ENCODE measurements at places on chromosomes 1 and 21. TPM values are rescaled to one million over a fixed set of nuclear protein-coding genes. Genes with fewer than 3 reads are reported as not detected.

The AXDND1 gene
- 0.30 TPM for polyA plus RNA-seq

The IL23R gene
- not detected for polyA plus RNA-seq

The DNAI4 gene
- polyA plus RNA-seq = 1.3 TPM

The ATAD3C gene
- not detected for polyA plus RNA-seq

The KRTAP19-1 gene
- polyA plus RNA-seq = not detected

The C1orf52 gene
- polyA plus RNA-seq = 14.8 TPM

The TMOD4 gene
- 0.29 TPM for polyA plus RNA-seq

The HCRTR1 gene
- polyA plus RNA-seq = not detected

DNA sequence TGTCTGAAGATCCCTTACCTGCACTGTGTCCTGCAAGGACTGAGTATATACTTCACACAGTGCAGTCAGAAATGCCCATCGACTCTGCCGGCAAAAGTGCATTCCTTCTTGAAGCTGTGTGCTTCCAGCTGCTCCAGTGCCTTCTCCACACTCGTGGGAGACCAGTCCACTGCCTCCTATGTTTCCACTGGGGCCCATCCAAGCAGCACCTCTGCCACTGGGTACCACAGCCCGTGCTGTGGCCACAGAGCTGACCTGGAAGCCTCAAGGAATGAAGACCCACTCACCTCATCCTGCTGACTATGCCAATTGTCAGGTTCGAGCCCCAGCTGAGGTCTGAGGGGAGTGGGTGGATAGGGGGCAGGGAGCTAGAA is 108.1 kb downstream of the GDAP2 start:
- no peak for DNase-seq

DNA sequence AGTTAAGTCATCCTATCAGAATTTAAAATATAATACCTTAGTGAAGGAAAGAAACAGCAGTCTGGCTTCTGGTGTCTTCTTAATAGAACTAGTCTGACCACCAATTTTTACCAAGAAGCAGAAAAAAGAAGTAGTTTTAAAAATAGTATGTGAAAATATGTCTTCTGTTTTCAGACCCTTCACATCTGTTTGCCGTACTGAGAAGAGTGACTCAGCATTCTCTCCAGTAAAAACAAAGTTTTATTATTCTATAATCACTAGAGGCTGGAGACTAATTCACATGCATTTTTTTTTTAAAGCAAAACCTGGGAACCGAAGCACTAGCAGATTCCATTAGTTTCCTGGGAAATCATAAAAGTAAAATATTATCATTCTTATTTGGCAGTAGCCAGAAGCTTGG is 163.8 kb downstream of the COL24A1 start:
- DNase-seq = no peak

- no peak for DNase-seq
These were observed 17.4 kb upstream of the FAM89A start for GRCh38 chr1:231057410-231057809.

DNA sequence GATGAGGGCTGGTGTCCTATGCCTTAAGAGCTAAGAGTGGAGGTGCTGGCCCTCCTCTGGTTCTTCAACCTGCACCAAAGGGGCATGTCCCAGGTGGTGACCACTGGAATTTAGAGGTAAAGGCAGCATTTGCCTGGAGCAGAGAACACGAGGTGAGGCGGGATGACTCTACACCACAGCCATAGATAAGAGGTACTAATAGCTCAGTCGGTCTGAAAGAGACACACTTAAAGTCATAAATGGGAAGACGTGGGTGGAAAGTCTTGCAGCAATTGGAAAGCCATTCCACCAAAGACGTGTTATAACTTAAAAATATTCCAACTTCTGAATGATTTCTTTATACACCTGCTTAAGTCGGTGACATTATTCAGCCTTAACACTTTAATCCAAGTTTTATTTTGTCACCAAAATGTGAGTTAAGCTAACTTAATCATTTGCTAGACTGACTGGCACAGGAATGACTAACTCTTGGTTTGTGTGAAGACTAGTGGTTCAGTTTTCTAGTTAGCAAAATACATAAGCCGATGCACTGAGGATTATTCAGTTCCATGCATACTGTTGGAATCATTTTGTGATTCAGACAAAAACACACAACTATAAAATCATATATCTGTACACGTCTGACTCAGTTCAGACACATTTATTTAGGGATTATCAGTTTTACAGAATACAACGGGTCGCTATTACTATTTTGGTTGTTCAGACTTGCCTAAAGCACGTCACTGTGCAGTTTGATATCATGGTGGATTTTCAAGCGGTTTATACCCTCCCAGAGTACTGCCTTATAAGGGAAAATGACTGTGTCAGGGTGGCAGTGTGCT is 4.6 kb upstream of the ETS2 start:
- no peak for DNase-seq

DNA sequence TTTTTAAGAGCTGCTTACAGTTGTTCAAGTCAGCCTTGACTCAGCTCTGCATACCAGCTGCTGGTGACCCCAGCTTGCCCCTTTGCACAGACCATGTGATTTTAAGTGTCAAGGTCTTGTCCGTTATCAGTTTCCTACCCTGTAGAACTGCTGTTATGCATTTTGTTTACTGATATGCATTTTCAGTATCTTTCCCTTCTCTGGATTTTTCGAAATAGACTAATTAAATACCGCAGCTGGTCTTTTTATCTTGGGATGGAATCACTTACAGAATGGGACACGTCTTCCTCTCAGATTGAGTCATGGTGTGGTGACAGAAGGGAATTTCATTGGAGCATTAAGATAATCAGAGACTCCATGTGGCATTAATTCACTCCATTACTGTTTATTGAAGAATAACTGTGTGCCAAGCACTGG is 145.6 kb downstream of the FMN2 start:
- DNase-seq = no peak

- no peak for DNase-seq
These were observed 76.7 kb upstream of the CD1D start for GRCh38 chr1:158103861-158104522.

DNA sequence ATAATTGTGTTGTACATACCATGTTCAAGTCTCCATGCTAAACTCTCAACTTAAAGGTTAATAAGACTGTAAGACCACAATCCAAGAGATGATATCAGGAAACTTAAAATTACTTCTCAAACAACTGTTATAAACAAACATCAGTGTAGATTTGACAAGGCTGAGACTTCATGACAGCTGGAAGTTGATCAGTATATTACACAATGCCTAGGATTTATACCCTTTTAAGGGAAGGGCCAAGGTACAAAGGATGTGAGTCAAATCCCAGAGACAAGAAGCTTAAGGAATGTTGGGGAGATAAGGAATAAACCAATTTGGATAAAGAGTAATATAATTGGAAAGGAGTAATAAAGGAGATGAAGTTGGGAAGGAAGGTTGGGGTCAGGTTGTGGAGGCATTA is 98.8 kb downstream of the LBR start:
- DNase-seq = no peak

- DNase-seq = no peak
These were observed 37.3 kb upstream of the KHDRBS1 start for GRCh38 chr1:31976401-31976800.

- peak; percentile 87 for DNase-seq
These were observed 4.8 kb upstream of the IFNLR1 start for GRCh38 chr1:24191860-24192259.

- DNase-seq = no peak
These were observed 20.4 kb upstream of the YTHDF2 start for GRCh38 chr1:28716336-28716735.

- DNase-seq = no peak
These were observed 170.9 kb upstream of the CAMK1G start for GRCh38 chr1:209412566-209412965.

GRCh38 chr1:91637539-91637994 is 136.9 kb downstream of the CDC7 start:
- DNase-seq = no peak

- DNase-seq = no peak
These were observed 13.5 kb upstream of the PPP1R8 start for GRCh38 chr1:27816921-27817630.

DNA sequence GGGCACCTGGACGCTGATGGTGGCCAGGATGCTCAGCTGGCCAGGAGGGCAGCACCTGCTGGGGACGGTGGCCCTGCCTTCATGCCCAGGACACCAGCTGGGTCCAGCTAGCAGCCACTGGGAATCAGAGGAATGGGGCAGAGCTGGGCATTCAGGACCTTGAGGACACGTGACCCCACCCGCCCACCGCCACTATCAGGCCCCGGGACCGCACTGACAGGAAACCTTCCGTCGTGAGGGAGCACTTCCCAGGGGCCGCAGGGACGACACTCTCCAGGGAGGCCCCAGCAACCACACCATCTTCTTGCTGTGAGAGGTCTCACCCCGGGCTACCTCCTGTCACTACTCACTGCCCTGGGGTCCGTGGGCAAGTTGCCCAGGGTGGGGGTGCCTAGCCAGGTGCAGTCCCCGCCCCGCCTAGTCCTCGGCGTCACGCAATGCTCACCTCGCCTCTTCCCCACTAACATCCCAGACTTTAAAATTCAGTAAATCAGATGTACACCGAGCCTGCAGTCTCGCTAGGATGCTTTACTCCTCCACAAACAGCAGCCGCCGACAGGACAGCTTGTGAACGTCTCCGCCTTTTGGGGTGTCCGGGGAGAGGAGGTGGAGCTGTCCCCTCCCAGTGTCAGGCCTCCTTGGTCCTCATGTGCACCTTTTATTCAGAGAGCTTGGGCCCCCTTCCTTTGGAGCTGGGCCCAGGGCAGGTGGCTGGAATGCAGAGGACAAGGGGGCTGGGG is 4.9 kb downstream of the VWA1 start:
- peak; percentile 5 for DNase-seq

DNA sequence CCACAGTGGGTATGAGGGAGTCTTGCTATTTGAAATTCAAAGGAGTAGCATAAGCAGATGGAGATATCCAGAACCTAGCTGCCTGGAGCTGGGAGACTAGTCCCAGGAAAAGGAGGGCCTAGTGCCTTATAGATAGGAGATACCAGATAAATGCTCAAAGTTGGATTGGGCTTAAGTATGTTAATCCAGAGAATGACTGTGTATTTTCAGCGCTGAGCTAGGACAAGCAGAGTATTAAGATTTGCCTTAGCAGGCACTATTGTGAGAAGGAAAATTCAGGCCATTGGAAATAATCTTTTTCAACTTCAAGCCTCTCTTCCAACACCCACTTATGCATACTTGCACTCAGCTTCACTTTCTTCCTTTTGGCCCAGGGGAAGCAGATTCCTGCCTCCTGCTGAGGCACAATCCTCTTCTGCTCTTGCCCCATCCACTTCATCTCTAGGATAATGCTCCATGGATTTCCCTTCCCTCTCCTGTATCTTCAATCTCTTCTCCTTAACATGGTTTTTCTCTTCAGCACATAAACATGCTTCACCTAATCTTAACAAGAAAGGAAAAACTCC is 21.1 kb downstream of the PIK3C2B start:
- no peak for DNase-seq

DNA sequence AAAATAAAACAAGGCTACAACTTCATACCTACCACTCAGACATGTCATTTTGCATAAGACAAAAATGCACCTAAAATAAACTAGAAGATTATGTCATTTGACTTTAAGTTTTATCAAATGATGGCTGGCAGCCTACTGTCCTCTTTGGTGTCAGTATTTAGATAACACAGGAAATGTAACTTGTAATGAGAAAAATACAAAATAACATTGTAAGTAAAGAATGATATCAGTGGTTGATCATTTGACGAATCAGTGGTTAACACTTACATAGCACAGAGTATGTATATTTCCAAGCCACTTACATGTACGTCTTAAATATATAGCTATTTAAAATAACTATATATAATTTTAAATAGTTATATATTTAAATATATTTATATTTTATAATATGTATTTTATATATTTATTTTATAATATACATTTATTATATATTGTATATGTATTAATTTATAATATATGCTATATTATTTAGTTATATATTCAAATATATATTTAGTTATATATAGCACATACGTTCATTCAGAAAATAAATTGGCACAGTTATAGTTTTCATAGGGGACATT is 44.1 kb downstream of the ZNF678 start:
- DNase-seq = no peak

DNA sequence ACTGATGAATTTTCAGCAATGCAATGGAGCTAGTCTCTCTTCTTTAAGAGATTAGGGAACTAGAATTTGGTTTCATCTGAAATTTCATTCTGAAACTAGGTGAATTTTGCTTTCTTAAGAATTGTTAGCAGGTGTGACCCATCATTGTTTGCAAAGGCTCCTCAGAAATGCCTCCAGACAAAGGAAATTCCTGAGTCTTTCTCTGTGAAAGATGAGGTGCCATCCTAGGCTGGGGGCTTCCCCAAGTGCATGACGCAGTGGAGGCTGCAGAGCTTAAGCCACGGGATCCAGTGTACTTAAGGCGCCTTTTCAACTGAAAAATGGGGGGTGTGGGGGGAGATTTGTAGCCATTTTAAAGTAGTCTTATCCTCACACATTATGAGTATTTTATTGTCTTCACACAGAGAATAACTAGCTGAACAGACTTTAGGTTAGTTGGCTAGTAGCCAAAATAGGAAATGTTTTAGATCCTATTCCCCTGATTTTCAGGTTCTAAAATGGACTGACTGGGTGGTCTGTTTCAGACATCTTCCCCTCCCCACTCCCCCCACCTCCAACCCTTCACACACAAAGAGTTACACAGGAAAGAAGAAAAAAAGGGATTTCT is 202.0 kb downstream of the NFIA start:
- no peak for DNase-seq

- DNase-seq = no peak
These were observed 97.5 kb downstream of the SPATA46 start for GRCh38 chr1:162279136-162279498.

DNA sequence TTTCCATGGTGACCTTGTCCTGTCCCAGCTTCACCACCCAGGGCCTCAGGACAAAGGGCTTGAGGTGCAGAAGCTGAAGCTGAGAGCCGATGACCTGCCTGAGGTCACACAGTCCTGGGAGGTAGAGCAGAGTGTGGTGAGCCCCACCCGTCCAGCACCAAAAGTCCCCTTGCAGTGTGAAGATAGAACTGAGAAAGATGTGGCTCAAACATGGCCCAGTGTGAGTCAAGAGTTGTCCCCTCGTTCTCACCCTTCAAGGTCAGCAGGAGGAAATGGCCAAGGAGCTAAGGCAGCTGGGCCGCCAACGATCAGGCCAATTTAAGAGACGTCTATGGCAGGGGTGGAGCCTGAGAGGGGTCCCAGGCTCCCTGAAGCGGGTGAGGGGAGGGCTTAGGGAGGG is 157.5 kb upstream of the KLHDC7A start:
- DNase-seq = no peak

- peak; percentile 13 for DNase-seq
These were observed 12.0 kb downstream of the OR2M4 start for GRCh38 chr1:248243204-248243603.

DNA sequence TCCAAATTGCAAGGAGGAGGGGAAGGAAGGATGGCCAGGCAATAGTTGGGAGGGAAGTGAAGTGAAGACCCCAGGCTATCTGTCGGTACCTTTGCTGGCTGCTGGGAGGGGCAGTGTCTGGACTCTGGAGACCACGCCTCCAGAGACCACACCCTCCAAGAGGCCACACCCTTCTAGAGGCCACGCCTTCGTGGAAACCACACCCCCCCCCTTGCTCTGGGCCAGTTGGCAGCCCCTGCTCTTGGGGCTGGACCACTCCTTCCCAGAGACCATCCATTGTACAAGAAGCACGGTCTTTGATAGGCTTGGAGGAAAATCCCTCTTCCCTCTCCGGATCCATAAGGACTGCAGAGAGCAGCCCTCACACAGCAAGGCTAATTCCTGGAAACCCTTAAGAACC is 73.1 kb downstream of the RYR2 start:
- DNase-seq = no peak

Measured in A549 (cell line).